ENCODE measurements at places on chromosomes 5 and 9.

DNA sequence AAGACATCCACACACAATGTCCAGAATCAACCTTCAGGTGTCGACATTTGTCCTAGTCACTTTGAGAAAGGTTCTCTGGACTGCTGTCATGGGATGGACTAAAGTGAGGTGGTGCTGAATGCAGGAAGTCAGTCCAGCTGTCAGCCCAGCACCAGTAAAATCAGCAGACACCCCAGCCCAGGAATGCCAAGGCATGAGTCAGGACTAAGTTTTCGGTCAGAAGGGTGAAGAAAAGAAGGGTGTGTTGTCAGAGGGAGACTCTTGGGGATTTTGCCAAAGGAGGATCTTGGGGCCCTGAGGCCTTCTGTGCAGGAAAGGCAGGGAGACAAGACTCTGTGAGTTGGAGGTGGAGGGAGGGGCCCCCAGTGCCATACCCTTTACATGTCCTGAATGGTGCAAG, 69.0 kb upstream of the XPA start:
- DNase-seq = no peak

GRCh38 chr5:54004697-54005096, 305.7 kb downstream of the ARL15 start:
- no peak for DNase-seq

- DNase-seq = no peak
Observed at GRCh38 chr9:96270236-96270744, 31.7 kb downstream of the HSD17B3 start.

DNA sequence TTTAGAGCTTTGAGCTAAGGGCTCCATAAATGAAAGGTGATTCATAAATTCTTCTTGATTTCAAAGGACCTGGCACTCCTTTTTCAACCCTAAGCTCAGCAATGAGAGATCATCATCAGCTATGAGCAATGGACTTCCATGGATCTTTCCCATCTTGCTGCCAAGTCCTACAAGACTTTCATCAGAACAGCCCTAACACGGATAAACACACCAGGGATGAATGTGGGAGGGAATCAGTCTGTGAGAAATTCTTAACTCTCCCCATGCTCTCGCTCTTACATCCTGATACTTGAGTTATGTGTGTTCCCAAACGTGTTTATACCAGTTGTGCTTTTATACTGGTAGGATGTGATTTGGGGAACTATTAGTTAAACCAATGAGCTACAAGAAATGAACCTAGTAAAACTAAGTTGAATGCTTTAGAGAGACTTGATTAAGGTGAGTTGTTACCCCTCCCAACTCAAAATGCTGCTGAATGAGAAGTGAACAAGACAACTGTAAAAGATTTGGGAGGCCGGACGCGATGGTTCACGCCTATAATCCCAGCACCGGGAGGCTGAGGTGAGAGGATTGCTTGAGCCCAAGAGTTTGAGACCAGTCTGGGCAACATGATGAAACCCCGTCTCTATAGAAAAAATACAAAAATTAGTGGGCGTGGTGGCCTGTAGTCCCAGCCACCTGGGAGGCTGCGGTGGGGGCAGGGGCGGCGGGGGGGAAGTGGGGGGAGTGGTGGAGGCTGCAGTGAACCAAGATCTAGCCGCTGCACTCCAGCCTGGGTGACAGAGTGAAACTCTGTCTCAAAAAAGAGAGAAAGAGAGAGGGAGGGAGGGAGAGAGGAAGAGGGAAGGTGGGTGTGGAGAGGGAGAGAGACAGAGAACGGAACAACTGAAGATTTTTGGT, 5.2 kb upstream of the RPL26L1 start:
- no peak for DNase-seq

GRCh38 chr9:79580055-79580454, 8.3 kb downstream of the TLE4 start:
- DNase-seq = no peak

GRCh38 chr5:172502410-172502809, 48.1 kb upstream of the SH3PXD2B start:
- no peak for DNase-seq

GRCh38 chr5:135272311-135272805, 126.7 kb downstream of the MACROH2A1 start:
- no peak for DNase-seq

DNA sequence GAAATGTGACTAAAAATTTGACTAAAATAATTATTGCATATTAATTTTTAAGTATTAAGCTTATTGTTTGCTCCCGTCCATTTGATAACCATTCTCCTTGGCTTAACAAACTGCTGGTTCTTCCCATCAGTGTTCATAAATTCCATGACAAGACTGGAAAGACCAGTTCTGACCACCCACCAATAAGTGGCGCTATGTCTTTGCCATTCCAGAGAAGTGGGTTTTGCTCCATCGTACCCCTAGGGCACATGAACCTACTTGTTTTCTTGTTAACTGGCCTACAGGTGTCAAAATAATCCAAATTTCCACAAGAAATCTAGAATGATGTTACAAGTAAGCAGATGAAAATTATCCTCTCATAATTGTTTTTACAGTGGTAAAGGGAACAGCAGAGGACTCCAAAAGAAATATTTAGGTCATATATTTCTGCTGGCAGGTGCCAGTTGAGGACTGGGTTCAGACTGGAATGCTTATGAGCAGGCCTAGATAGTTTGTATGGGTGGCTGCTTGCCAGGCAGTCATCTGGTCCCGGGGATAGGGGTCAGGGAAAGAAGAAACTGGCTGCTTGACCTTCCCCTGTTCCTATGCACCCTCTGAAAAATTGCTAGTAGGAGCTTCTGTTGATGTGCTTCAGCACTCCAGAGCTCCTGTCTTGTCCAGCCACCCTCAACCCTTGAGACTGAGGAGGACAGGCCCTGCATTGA, 283.1 kb upstream of the ADAMTSL1 start:
- DNase-seq = no peak

GRCh38 chr9:22175972-22176545, 167.0 kb upstream of the CDKN2B start:
- no peak for DNase-seq

DNA sequence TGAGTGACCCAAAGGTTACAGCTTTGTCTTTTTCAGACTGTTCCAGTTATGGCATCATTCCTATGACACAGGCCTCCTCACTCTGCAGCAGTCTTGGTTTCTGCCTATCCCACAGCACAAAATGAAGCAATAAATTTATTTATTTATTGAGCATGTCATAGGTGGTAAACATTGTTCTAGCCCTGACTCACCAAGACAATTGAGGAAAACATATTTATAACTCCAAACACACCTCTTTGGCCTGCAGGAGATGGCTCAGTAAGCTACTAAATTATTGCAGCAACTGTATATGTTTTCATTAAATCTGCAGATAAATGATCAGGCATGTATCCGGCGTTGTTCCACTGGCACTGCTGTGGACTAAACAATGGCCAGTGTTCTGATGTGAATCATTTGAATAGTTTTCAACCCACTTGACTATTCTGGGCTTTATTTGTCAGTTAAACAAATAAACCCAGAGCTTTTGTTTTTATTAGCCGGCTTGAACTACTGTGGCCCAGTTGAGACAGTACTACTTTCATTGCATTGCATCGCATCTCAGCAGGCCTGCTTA, 83.2 kb downstream of the FOXD1 start:
- no peak for DNase-seq

DNA sequence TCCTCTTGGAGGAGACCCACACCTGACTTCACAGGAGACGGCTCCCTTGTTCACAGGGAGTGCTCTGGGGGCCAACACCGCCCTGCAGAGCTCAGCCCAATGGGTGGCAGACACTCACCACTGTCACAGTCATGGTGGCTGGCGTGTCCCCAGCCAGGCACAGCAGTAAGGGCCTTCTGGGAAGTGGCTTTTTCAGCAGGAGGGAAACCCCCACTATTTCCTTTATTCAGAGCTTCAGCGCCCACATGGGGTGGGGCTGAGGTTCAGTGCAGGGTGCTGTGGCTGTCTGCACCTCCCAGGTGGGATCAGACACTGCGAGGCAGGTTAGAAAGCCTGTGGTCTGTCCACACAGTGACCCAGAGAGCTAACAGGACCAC, 3.6 kb upstream of the SNAPC4 start:
- DNase-seq = peak; percentile 52

GRCh38 chr9:71285191-71285656, 163.8 kb upstream of the TRPM3 start:
- no peak for DNase-seq

DNA sequence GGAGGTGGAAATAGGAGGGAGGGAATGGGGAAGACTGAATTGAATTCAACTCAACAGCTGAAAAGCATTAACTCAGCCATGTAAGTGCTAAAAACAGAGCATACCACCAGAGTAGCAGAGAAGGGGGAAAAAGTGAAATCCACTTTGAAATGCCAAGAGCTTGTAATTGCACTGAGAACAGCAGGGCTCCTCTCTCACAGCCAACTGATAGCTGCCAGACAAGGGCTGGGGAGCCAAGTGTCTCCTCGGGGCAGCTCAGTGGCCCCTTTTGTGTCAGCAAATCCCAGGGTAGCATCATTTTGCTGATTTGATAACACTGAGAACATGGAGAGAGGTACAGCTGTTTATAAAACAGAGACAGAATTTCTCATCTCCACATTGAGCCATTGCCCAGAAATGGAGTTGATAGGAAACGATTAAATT, 182.5 kb downstream of the FRMD3 start:
- no peak for DNase-seq

DNA sequence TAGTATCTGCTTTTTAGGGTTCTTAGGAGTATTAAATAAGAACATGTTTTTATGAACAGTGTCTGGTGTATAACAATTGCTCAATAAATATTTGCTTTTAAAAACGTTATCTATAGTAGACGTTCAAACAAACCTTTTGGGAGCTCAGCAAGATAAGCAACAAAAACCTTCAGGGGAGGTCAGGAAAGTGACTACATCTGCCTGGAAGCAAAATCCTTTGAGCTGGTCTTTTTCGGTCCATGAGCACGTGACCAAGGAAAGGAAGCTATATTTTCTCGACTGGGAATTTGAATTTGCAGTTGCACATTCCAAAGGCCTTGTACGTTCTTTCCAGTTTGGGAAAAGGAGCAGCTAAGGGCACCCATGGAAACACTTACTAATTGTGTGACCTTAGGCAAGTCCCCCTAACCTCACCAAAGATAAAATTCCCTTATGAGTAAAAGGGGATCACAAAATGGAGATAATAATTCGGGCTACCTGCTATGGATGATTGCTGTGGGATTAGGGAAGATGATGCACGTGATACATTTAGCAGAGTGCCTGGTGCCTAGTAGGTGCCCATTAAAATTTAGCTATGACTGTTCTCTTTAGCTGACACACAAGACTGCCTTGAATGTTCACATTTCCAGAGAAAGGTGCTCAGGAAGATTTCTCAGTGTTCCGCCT, 45.4 kb downstream of the PTTG1 start:
- no peak for DNase-seq

GRCh38 chr9:36110434-36110833, 26.1 kb upstream of the GLIPR2 start:
- no peak for DNase-seq

DNA sequence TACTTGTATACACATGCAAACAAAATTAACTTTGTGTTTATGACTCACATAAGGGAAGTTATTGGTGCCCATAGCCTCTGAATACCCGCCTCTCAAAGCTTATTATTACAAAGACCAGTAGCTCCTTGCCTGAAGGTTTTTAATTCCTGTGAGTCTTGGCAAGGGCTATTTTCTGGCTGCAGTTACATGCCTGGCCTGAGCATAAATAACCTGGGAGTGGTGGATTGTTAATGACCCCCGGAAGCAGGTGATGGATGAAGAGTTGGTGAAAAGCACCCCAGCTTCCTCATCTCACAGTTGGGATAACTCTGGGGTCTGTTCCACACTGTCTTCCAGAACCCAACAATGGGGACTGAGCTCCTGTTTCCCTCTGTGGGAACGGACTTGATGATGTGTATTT, 594.5 kb downstream of the PDE4D start:
- DNase-seq = no peak

DNA sequence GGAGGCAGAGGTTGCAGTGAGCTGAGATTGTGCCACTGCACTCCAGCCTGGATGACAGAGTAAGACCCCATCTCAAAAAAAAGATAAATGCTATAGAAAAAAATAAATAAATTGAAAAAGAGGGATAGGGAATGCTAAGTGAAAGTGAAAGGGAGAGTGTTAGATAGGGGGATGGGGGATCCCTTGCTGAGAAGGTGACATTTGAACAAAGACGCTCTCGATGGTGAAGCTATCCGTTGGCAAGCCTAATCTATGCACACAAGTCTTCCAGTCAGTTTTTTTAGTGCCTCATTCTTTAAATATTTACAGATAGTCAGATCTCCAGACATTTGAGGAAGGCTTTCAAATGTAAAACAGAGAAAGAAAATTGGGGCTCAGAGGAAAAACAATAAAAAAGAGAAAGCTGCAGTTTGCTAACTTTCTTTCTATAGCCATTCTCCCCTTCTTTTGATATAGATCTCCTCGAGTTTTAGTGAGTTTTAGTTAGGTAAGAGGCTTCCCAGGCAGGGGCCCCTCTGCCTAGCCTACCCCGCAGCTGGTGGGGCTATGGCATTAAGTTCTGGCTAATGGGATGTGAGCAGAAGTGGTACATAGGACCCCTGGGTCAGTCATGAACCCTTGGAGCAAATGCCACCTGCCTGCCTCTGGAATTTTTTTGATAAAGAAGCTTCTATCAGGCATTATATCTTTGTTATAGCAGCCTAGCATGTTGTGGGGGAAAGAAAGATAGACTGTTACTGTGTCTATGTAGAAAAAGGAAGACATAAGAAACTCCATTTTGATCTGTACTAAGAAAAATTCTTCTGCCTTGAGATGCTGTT, 12.0 kb downstream of the GLRX start:
- DNase-seq = no peak

DNA sequence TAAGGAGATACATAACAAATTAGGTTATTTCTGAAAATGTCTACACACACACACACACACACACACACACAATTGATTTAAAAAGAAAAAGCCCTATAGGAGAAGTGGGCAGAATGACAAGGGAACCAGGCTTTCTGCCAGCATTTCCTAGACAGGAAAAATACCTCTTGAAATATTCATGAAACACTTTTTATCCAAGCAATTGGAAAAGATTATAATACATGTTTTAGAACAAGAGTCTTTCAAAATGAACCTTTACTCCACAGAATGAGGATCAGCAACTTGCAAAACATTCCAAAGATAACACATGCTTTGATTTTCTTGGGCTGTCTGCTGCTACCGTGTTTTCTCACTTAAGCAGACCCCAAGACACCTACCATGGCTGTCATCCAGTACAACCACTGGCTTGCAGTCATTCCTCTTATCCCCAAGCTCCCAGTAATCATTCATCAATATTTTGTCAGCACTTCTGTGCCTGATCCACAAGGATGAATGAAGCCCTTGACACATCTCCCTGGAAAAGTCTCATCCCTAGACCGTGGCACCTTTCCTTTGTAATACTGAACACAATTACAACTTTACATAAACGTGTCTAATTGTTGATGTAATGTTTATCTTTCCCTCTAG, 717.1 kb upstream of the ZNF608 start:
- no peak for DNase-seq

- DNase-seq = no peak
Observed at GRCh38 chr5:75071100-75071499, 18.7 kb upstream of the GCNT4 start.

DNA sequence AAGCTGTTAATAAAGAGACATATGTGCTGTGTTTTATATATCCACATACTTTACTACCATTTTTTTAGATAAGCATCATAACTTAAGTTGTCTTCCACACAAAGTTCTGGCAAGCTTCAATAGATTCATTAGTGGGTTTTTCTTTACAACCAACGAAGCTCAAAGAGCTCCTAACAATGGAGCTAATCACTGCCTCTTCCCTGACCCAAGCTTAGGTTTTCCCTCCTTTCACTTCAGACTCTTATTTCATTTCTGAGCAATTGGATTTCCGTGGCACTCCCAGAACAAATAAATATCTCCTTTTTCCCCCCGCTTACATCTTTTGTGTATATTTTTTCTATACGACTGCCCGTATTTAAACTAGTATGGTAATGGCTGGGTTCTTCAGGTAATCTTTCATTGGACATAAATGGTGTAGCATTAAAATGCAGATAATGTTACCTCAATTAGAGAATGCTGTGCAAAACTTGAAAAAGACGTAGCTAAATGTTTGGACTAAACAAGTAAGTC, 275.5 kb upstream of the TMEM161B start:
- DNase-seq = no peak
